ENCODE measurements at places on chromosomes 7 and 10. TPM values are rescaled to one million over a fixed set of nuclear protein-coding genes. Genes with fewer than 3 reads are reported as not detected.

DNA sequence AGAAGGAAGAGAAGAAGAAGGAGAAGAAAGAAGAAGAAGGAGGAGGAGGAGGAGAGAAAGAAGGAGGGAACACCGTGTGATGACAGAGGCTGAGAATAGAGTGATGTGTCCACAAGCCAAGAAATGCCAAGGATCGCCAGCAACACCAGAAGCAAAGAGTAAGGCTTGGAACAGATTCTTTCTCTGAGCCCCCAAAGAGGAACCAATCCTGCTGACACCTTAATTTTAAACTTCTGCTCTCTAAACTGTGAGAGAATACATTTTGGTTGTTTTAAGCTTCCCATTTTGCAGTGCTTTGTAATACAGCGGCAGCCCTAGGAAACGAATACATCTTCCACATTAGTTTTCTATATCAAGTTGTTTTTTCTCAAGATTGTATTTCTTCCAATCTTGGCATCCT is 13.9 kb upstream of the WNT8B start:
- no peak for DNase-seq

GRCh38 chr7:89771003-89771636 is 383.1 kb upstream of the STEAP1 start:
- DNase-seq = no peak

- DNase-seq = no peak
Measured at GRCh38 chr7:91463330-91463729, 199.1 kb downstream of the FZD1 start.

DNA sequence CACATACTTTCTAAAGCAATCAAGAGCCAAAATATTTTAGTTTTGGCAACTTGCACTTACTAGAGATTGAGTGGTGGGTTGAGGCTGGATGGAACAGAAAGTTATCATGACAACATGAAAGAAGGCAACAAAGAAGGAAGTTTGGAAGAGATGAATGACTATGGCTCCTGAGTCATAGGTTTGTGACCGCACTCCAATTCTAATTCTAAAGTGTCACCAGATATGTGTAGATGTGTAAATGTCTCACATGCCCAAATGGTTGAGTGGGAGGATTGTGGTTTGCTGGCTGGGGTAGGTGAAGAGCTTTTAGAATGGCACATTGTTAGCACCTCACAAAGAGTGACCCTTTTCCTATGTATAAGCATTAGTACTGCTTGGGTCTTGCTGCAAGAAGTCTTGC is 20.2 kb downstream of the TAS2R16 start:
- DNase-seq = no peak

DNA sequence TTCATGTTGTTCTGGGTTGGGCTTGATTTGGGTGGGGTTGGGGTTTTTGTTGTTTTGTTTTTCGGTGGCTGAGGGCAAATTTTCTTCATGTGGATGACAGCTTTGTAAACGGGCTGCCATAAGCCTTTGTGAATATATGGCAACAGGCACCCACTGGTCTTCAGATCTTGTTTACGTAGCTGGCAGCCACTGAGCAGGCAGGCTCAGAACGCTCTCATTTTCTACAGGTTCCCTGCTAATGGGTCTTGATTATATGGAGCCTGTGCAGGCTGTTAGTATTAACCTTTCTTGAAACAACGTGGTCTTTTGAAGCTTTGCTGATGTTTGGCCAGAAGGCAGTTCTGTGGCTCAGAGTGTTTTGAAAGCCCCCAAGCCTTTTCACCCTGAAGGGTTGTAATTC is 199.7 kb downstream of the TNS3 start:
- DNase-seq = no peak

- no peak for DNase-seq
Measured at GRCh38 chr10:70579234-70580002, 23.1 kb downstream of the PRF1 start.

DNA sequence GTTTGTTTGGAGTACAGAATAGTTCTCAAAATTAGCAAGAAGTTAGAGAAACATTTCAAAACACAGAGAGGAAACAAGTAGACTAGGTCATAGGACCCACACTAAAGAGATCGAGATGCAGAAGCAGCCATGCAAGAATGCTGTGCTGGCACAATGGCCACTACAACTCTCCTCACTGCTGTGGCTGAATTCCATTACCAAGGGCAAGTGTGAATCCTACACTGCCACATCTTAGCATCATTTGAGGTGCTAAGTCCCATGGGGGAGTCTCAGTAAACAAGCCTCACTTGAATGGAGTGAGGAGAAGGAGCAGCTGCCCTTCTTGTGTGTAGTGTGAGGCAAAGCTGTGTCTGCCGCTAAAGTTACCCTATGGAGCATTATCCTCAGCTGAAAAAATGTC is 56.7 kb downstream of the PCLO start:
- no peak for DNase-seq

DNA sequence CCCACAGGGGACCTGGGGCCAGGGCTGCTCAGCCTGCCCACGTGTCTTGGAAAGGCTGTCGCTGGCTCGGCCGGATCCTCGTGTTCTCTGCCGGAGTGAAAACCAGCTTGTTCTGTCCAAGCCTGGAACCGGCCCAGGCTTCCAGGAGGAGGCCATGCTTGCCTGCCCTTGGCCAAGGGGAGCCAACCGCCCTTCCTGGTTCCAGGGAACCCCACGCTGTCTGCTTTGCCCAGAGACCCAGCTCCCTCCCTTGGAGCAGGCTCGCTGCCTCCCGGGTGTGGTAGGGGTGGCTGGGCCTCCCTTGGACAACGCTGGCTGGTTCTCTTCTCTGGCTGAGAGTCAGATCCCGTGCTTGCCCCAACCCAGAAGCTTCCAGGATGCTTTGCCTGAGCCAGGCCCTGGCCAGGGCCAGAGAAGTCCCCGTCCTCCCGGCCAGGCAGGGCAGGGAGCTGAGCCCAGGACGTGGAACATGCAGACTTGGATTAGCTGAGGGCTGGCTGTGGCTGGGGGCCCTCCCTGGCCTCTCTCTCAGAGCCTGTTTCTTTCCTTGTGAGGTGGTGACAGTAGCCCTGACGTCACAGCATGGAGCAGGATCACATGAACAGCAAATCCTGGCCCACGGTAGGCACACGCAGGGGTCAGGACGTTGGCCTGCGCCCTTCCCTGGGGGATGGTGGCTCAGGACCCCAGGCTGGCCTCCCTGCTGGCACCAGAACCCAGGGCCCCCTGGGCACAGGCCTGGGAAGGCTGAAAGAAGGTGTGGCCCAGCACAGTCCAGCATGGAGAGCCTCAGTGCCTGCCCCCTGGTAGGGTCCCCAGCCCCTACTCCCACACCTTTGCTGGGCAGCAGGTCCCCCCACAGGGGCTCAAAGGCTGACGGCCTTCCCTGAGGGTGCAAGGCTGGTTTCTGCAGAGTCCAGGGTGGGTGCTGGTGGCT is 67.5 kb downstream of the PWWP2B start:
- no peak for DNase-seq

DNA sequence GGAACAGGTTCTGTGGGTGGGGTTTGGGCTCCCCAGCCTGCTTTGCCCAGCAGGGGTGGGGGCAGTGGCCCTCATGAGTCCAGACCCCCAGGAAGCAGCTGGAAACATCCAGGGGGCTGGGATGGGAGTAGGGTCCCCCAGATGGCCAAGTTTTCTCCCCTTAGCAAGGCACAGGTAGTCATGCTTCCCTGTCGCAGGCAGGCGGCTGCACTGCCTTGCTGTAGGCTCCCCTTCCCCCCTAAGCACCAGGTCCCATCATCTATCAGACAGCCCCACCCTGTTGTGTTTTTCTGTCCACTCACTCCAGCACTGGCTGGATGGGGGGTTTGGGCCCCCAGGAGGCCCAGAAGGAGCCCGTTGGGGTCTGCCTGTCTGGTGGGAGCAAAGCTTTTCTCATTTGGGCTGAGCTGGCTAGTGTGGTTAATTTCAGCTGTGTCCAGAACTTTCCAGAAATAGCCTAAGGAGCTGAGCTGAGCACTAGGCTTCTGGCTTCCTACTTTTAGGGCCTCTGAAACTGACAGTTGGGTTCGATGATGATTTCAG is 7.9 kb downstream of the BRI3 start:
- no peak for DNase-seq

- DNase-seq = peak; percentile 67
Measured at GRCh38 chr7:38215735-38216670, 38.0 kb downstream of the STARD3NL start.

DNA sequence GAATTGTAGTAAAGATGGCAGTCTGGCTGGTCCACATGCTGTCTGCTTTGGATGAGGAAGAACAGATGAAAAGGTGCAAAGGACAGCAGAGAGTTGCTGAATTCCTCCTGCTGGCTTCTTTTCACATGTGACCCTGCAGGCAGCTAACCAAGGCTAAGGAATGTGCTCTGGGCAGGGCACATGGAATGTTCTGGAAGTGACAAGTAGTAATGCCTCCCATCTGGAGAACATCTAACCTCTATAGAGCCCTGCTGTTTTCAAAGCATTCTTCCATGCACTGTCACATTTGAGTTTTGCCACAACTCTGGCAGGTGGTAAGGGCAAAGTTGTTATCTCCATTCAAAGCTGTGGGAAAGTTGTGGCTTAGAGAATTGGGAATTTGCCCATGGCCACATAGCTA is 208.8 kb downstream of the STK31 start:
- no peak for DNase-seq

- DNase-seq = no peak
Measured at GRCh38 chr10:96345222-96345621, 13.6 kb downstream of the OPALIN start.

DNA sequence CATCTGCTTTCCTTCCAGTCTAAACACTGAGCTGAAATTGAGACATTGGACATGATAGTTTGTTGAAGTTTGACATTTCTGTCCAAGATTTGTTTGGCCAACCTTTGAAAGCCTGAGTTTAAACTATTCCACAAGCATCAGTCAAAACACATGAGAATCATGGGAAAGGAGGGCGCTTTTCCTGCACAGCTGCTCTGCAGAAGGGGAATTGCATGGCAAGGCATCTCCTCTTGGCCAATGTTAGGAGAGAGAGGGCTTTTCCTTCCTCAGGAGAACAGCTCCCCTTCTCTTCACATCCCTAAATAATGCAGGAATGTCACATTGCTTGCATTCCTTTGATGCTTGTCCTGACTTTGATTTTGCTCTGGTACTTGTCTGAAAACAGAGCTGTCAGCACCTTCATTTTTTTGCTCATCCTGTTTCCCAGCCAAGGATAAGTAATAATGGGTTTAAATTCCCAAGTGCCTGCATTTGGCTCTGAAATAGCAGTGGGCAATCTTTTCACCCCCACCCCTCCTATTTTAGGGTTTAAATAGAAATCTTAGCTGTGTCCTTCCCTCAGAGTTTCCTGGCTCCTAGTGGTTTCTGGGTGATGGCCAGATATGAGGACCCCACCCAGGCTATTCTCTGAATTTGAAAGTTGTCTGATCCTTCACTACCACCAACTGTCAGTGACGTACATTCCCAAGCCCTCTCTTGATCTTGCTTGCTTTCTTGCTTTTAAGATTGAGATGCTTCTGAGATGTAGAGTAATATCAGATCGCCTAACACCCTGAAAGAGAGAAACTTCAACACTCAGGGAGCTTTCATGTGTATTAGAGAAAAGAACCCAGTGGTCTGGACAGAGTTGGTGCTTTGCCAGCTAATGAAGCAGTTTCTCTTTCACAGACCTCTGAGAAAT is 75.2 kb upstream of the NPVF start:
- DNase-seq = peak; percentile 75

DNA sequence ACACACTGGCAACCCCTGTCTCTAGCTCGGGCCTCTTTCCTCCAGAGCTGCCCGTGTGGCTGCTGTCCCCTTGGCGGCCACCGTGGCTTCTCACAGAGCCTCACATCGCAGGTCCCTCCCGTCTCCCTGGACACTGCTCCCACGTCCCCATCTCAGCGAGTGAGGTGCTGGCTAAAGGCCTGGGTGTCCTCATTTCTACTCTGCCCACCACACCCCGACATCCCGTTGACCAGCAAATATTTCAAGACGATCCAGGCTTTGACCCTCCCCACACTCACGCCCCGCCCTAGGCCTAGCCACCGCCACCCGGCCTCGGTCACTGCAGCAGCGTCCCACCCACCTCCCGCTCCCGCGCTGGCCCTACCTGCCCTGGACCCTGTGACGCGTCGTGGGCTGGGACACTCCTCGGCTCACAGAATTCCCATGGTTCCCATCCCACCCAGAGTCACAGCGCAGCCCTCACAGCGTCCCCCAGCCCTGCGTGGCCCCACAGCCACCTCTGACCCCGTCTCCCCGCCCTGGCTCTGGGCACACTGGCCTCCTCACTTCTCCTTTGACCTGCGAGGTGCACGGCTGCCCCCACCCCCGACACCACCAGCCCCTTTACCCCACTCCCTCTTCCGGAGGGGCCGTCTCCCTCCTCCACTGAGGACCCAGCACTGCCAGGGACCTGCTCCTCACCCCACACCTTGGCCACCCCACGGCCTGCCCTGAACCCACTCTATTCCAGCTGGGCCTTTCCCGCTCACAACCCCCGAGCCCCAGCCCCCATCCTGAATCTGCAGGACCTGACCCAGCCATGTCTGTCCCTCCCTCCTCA is 6.9 kb downstream of the ADAP1 start:
- DNase-seq = no peak

DNA sequence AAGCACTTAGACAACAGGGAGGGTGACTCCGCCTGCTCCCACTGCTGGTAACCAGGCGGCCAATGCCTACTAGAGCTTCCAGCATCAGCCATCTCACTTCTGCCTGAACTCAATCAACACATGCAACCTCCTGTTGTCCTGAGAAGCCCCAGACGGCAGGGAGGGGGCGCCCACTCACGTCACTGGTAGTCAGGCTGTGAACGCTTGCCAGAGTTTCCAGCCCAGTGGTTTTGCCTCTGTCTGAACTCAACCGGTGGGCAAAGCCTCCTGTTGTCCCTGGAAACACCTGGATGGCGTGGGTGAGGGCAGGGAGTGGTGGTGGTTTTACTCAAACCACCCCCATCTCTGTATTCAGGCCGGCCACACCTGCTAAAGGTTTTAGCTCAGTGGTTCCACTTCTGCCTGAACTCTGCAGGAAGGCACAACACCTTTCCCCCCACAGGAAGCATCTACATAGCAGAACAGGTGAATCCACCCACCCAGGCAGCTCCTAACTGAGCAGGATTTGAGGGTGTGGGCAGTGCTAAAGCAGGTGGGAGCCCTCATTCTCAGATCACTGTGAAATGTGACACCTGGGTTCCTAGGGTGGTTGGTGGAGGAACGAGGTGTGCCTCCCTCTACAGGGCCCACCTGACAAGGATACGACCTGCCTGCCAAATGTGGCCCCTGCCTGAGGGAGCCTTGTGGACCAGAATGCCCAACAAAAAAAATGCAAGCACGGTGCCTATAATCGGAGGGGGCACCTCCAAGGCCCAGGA is 563.0 kb upstream of the SEMA3D start:
- DNase-seq = no peak

- DNase-seq = no peak
Measured at GRCh38 chr7:30193336-30193943, 58.7 kb downstream of the MTURN start.

GRCh38 chr7:567305-567883 is 47.7 kb upstream of the PDGFA start:
- DNase-seq = no peak

The C10orf95 gene
- not detected for polyA plus RNA-seq

The GPR26 gene
- polyA plus RNA-seq = not detected

The PRKCQ gene
- polyA plus RNA-seq = 16.3 TPM

The STOX1 gene
- 2.5 TPM for polyA plus RNA-seq

The ANKRD22 gene
- polyA plus RNA-seq = 0.11 TPM

The SLC18A3 gene
- polyA plus RNA-seq = not detected

The PIP4K2A gene
- polyA plus RNA-seq = 17.3 TPM

The IFIT3 gene
- polyA plus RNA-seq = 6.0 TPM

The OR6B1 gene
- polyA plus RNA-seq = not detected

The CCDC172 gene
- polyA plus RNA-seq = not detected

The UNC5B gene
- 11.1 TPM for polyA plus RNA-seq

The OR13A1 gene
- polyA plus RNA-seq = not detected

The UCMA gene
- 0.95 TPM for polyA plus RNA-seq

Data from forelimb muscle (tissue), 1 donor.